Sigmoid colon (tissue), 7 donors: ENCODE measurements at places on chromosomes 4 and X.
A peak's percentile ranks its signal among the peaks of the same experiment; 100 is the strongest.

- DNase-seq: no peak
- no peak overlapping the region for H3K4me3 ChIP-seq
- H3K36me3 ChIP-seq: no peaks in the 10 kb centered on the region
- no peak overlapping the region for H3K27ac ChIP-seq
- H3K4me1 ChIP-seq: no peaks in the 10 kb centered on the region
Observed at GRCh38 chr4:18404642-18405041, 383.1 kb upstream of the LCORL start.

DNA sequence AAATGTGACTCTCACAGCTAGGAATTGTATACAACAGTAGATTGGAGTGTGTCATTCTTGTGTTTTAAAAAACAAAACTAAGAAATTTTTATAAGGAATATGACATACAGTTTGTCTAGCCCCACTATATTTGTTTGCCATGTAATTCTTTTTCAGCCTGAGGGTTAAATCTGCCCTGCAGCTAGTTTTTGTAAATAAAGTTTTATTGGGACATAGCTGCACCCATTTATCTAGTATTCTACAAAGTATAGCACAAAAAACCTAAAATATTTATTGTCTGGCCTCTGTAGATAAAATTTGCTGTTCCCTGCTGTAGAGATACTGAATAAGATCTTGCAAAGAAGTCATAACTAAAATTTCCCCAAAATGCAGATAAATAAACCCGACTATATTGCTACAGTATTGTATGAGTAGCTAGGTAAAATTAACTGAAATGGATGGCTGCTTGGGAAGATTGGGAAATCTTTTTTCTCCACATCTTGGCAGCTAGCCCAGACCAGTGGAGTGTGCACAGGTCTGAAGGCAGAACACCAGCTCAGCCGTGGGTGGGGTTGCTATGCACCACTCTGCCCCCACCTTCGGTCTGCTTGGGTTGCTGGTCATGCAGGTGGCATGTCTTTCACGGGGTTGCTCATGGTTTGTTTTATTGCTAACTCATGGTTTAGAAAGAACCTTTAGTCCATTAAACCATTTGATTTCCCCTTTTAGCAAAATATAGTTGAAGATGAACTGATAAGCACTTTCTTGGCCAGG is 127.9 kb downstream of the KLHL8 start:
- peak overlapping the region; percentile 34 for H3K27ac ChIP-seq
- peak; percentile 87 for DNase-seq
- peaks cover 27% of the 10 kb centered on the region for H3K36me3 ChIP-seq
- H3K4me3 ChIP-seq: no peak overlapping the region
- no peaks in the 10 kb centered on the region for H3K4me1 ChIP-seq
- H3K27me3 ChIP-seq: no peaks in the 10 kb centered on the region

GRCh38 chrX:39819921-39820849 is 277.6 kb downstream of the BCOR start:
- no peaks in the 10 kb centered on the region for H3K4me1 ChIP-seq
- H3K4me3 ChIP-seq: peak overlapping the region; percentile 49
- no peaks in the 10 kb centered on the region for H3K36me3 ChIP-seq
- H3K27me3 ChIP-seq: peaks cover 10% of the 10 kb centered on the region
- DNase-seq: no peak

- no peak overlapping the region for H3K4me3 ChIP-seq
- no peaks in the 10 kb centered on the region for H3K27me3 ChIP-seq
- H3K36me3 ChIP-seq: no peaks in the 10 kb centered on the region
Observed at GRCh38 chrX:31837445-31838049, 765.7 kb upstream of the FTHL17 start.

GRCh38 chr4:48594180-48594579 is 104.1 kb downstream of the ZAR1 start:
- no peak overlapping the region for H3K27ac ChIP-seq
- DNase-seq: no peak
- no peaks in the 10 kb centered on the region for H3K36me3 ChIP-seq
- H3K27me3 ChIP-seq: no peaks in the 10 kb centered on the region
- no peak overlapping the region for H3K4me3 ChIP-seq

GRCh38 chr4:138758876-138759553 is 256.6 kb upstream of the NOCT start:
- DNase-seq: no peak
- no peaks in the 10 kb centered on the region for H3K36me3 ChIP-seq
- no peaks in the 10 kb centered on the region for H3K27me3 ChIP-seq
- no peak overlapping the region for H3K4me3 ChIP-seq

DNA sequence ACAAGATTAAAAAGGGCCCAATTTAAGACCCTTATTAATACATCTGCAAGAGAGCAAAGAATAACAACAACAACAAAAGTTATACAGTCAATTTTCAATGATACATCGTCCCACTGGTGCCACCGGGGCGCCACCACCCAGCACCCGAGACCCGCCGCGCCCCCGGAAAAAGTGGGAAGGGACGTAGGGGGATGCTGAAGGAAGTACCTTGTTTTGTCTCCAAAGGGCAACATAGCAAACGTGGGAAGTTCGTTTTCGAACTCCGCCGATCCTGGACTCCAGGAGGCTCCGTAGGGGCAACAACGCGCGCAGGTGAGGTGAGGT is 1.7 kb downstream of the PDE5A start:
- H3K4me3 ChIP-seq: peak overlapping the region; percentile 82
- H3K27me3 ChIP-seq: no peaks in the 10 kb centered on the region
- H3K36me3 ChIP-seq: no peaks in the 10 kb centered on the region
- H3K27ac ChIP-seq: peak overlapping the region; percentile 93

- no peaks in the 10 kb centered on the region for H3K36me3 ChIP-seq
- H3K4me1 ChIP-seq: no peaks in the 10 kb centered on the region
- H3K27ac ChIP-seq: no peak overlapping the region
- H3K27me3 ChIP-seq: no peaks in the 10 kb centered on the region
Observed at GRCh38 chr4:69658133-69658532, 5.1 kb upstream of the UGT2A1 start.
